ENCODE measurements at places on chromosomes 11 and 22. TPM values are rescaled to one million over a fixed set of nuclear protein-coding genes. Genes with fewer than 3 reads are reported as not detected.

Gene DEPDC7
- 0.46 TPM for total RNA-seq

Gene CTR9
- 44.4 TPM for total RNA-seq

Gene SLC6A5
- total RNA-seq, result not detected

Gene IGF2
- 0.32 TPM for total RNA-seq

Gene KCNQ1
- total RNA-seq, result 16.9 TPM

Gene SAMM50
- total RNA-seq, result 49.9 TPM

Gene CRYBB3
- 0.61 TPM for total RNA-seq

Gene NPAS4
- 0.07 TPM for total RNA-seq

Gene UPK3A
- total RNA-seq, result not detected

Gene AIFM3
- total RNA-seq, result 0.51 TPM

Gene HEPN1
- not detected for total RNA-seq

Gene NLRP14
- total RNA-seq, result 0.24 TPM

Gene ZDHHC8
- total RNA-seq, result 55.2 TPM

Gene OR5M10
- not detected for total RNA-seq

Gene ASPHD2
- total RNA-seq, result 17.4 TPM

Gene DMC1
- 6.1 TPM for total RNA-seq

Gene DNAJB7
- total RNA-seq, result not detected
